ENCODE measurements at places on chromosomes 1 and 21.

- DNase-seq: no peak
Measured at GRCh38 chr1:11790101-11790879, 15.5 kb downstream of the MTHFR start.

DNA sequence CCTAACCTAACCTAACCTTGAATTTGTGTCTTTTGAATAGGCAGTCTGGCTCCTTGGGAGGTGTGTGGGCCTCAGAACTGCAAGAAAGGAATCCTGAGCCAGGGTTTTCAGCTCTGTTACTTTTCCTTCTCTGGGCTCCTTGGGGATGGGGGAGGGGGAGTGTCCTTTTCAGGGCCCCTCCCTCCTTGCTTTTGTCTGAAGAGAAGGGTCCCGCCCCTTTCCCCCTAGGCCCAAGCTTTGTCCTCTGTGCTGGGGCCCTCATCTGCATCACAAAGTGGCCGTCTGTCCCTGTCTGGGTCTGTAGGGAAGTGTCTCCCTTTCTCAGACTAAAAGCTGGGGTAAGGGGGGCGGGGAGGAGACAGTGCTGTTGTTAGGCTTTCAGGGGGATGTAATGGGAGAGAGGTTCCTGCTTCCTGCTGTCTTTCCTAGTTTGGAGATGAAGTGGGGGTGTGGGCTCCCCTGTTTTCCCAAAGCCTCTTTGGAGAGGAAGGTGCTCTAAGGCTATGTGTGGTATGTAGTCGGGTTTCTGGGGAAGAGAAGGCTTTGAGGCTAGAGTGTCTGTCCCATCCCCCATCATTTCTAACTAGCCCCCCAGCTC is 3.1 kb downstream of the AGO1 start:
- no peak for DNase-seq

GRCh38 chr1:45568421-45568820 is 15.4 kb upstream of the NASP start:
- DNase-seq: no peak

- DNase-seq: no peak
Measured at GRCh38 chr21:44816761-44817505, 929 bp downstream of the SUMO3 start.

DNA sequence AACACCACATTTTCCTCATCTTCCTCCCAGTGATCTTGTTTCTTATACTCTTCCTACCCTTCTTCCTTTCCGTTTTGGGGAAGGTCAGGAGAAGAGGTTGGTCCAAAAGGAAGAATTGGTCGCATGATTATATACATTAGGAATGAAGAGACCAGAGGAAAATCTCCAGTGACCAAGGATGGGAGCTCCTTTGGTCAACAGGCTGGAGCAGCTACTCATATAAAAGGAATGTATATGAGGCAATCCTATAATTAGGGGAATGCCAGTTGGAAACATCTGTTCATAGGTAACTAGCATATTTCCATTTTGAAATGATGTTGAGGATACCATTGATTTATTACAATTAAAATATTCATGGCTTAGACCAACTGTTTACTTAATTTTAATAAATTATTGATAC is 114.5 kb downstream of the LRRC40 start:
- DNase-seq: no peak

- DNase-seq: no peak
Measured at GRCh38 chr21:45938453-45938755, 43.2 kb upstream of the COL6A1 start.

Measured in stimulated activated CD4-positive, alpha-beta T cell treated with anti-CD3 and anti-CD28 coated beads, Interleukin-12 subunit alpha, Interleukin-12 subunit beta, amount 100 ng/mL, for 4 hours (primary cell).